GM03348 (cell line): ENCODE measurements at places on chromosomes 7 and 10.

GRCh38 chr10:85641479-85642009 is 725.1 kb downstream of the GRID1 start:
- no peak for DNase-seq

DNA sequence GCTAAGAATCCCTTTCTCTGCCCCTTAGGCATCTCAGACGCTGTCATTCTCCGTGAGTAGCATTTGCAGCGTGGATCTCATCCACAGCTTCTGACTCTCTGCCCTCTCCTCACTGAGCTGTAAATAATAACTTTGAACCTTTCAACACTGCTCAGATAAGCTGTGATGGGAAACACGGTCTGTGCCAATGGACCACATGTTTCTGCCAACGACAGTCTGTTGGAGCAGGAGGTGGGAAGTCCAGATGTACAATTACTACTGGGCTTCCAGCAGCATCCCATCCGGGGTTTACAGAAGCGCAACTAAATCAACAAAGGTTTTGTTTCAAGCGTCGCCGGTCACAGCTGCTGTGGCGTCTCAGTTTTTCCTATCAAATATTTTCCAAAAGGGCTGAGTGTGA is 1110.6 kb downstream of the TYW1 start:
- DNase-seq, result no peak

- DNase-seq, result no peak
Observed at GRCh38 chr10:36030516-36030915, 388.4 kb upstream of the FZD8 start.

DNA sequence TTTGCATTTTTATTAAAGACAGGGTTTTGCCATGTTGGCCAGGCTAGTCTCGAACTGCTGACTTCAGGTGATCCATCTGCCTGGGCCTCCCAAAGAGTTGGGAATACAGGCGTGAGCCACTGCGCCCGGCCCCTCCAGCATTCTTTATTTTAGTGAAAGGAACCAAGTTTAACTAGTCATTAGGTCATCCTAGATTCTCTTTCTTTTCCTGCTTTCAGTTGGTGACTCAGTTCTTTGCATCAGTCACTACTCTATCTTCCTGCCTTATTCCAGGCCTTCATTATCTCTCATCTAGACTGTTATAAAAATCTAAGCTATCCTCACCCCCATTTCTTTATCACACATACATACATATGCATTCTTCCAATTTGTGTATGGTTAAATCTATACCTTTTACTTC is 63.7 kb downstream of the PRSS58 start:
- DNase-seq, result no peak

GRCh38 chr10:49208996-49209395 is 20.8 kb upstream of the TMEM273 start:
- DNase-seq, result no peak

DNA sequence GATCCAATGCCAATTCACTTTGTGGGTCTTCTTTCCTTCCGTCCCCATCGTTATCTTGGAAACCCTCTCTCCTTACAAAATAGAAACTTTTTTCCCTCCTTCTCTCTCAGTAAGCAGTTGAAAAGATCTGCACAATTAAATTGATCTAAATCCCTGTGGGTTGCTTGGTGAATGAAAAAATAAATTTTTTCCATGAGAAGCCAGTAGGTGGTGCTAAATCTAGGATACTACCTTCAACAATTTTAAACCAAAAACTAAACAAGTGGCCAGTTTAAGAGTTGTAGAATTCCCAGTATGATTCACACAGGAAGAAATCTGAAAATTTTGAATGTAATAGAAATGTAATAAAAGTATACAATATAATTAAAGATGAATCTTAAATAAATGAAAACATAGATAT is 990.3 kb upstream of the ZNF722 start:
- DNase-seq, result no peak

- DNase-seq, result peak; percentile 77
Observed at GRCh38 chr7:37083311-37084096, 359.2 kb upstream of the AOAH start.

DNA sequence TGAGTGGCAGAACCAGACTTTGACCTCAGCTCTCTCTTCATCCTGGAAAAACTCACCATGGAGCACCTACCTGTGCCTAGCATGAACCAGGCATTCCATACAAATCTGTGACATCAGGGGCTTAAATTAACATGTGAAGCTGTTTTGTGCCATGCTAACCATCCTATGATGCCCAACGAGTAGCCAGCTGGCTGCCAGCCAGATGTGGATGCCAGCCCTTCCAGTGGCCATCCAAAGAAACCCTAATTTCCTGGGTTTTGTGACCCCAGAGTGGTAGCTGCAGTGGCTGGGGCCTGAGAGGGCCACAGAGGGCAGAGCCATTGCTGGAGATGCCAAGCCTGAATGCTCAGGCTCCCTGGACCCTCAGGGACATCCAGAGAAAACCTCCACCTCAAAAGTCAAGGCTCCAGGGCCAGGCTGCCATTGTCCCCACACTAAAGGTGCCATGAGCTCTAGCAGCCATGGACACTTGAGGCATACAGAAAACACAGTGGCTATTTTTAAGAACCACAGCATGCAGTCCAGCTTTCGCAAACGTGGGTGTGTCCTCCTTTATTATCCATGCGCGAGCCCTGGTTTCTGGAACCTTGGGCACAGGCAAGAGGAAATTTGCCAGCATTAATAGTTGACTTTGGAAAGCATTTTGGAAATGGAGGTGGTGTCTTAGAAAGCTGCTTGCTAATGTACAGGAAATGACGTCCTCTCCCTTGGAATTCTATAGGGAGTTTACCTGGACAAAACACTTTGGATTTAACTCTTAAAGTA is 6.0 kb downstream of the CPXM2 start:
- DNase-seq, result no peak

GRCh38 chr7:19920705-19921104 is 147.3 kb upstream of the TMEM196 start:
- DNase-seq, result no peak

DNA sequence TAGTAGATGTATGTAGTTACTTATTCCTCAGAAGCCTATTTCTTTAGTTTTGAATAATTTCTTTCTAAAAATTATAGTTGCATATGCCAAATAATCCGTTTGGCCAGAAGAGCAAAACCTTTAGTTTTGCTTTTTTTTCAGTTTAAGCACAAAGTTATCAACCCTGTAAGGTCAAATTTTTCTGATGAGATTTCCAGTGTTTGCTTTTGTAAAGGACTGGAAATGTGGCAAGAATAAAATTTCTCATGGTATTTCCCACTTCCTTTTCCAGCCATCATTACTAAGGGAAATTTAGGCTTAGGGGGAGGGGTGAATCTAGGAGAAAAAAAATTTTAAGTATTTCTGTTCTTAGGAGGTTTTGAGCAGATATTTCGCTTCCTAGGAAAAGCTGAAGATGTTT is 7.6 kb downstream of the CALD1 start:
- no peak for DNase-seq

- no peak for DNase-seq
Observed at GRCh38 chr7:4260867-4261600, 421.1 kb upstream of the FOXK1 start.

- DNase-seq, result no peak
Observed at GRCh38 chr7:135924302-135924701, 52.9 kb downstream of the MTPN start.

- no peak for DNase-seq
Observed at GRCh38 chr10:99389729-99390480, 40.5 kb downstream of the GOT1 start.

DNA sequence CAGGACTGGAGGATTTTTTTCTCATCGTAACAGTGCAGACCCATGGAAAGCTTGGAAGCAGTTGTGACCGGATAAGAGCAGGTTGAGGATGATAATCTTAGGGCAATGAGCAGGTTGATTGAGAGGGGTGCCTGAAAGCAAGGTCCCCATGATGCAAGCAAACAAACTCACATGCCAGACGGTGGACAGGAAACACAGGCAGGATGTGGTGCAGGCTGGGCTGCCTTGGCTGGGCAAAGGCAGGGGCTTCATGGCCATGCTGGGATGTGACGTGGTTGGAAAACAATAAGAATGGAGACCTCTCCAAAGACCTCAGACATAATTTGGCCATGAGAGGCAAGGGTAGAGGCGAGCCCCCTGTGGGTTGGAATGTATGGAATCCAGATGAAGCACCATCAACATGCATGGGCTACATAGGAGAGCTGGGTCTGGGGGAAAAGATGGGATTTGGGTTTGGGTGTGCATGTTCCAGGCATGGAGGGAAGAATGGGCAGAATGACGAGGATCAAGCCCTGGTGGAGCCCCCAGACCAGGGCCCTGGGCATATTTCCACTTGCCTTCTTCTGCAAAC is 58.3 kb downstream of the IKZF1 start:
- no peak for DNase-seq

DNA sequence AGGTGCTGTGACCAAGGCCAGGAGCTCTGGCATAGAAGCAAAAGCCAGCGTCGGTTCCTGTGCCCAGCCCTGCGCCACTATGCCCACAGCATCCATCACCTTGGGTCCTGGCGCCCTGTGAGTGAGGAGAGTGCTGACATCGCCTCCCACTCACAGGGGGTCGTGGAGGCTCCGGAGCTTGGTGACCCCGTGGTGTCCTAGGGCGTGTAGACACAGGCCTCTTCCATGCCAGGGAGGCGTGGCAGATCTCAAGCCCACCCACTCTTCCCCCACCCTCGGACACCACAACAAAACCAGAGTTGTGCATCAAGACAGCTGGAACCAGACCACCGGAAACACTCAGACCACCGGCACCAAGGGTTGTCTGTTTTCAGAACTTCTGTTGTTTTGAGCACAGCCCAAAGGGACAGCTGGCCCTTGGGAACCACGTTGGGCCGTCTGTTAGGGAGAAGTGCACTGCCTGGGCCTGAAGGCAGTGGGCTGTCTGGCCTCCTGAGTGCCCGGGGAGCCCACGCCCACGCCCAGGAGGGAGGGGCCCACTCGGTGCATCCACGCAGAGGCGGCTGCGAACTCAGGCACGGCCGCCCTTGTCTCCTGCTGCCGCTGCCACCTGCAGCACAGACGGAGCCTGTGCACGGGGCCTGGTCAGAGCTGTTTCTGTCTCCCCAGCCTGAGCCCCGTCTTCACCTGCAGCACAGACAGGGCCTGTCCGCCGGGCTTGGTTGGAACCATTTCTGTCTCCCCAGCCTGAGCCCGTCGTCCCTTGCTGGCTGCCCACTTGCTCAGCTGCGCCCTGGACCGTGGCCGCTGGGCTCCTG is 106.3 kb downstream of the INPP5A start:
- DNase-seq, result no peak

DNA sequence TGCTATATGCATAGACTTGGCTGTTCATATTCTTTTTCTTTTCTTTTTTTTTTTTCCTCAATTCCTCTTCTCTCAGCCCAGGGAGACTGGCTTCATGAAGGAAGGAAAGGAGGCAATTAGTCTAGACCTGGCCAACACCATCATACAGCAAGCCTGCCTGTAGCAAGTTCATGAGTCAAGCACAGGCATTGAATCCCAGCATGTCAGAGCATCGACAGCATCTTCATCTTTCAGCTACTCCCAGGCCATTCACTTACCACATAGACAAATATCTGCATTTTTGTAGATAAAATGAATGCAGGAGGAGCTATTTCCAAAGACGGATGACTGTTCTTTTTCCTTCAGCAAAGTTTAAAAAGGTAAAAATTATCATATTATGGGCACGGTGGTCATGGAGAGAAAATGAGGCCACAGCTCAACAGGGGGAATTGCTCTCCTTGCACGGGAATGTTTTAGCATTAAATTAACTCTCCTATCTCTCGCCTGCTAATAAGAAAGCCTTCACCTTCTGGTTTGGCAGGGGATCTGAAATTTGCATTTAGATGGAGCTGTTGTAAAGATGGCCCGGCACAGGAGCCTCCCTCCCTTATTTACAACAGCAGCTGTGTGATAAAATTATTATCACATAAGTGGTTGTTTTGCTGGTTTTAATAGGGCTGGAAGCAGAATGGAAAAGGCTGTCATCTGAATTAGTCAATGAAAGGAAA is 626.5 kb upstream of the AUTS2 start:
- no peak for DNase-seq

- DNase-seq, result no peak
Observed at GRCh38 chr10:69714572-69714971, 84.5 kb downstream of the FAM241B start.

- no peak for DNase-seq
Observed at GRCh38 chr7:30436518-30436917, 42.1 kb downstream of the NOD1 start.

DNA sequence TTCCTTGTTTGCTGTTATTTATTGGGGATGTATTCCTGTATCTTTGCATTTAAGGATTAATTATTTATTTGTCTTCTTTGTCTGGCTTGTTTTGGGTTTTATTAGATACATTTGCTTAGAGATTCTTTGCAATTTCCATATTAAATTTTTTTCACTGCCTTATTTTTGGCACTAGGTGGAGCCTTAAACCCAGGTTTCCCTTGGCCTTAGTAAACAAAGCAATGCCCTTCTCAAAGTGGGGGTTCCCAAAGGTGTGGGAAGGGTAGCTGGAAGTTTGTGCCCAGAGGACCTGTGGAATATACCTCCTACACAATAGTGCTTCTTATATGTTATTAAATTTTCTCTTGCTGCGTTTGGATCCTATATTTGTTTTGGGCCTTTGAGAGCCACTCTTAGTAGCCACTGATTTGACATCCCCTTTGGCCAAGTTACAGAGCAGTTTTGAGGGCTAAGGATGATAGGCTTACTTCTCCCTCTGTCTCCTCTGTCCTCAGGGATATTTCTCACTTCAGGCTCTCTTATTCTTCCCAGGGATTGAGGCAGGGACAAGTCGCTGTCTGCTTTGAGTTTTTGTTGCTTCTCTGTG is 162.3 kb downstream of the ITGB1 start:
- peak; percentile 43 for DNase-seq

DNA sequence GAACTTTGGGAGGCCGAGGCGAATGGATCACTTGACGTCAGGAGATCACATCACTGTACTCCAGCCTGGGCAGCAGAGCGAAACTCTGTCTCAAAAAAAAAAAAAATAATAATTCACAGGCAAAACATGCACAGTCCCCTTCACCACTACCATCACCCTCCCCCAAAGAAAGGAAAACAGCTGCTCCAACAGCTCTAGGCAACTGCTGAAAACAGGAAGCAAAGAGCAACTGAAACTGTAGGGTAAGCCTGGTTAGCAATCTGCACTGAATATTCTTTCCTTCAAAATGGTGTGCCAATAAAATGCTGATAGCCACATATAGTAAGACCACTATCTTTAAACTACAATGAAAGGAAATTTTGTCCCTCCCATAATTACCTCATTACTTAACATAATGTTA is 11.8 kb downstream of the NT5C2 start:
- DNase-seq, result no peak

DNA sequence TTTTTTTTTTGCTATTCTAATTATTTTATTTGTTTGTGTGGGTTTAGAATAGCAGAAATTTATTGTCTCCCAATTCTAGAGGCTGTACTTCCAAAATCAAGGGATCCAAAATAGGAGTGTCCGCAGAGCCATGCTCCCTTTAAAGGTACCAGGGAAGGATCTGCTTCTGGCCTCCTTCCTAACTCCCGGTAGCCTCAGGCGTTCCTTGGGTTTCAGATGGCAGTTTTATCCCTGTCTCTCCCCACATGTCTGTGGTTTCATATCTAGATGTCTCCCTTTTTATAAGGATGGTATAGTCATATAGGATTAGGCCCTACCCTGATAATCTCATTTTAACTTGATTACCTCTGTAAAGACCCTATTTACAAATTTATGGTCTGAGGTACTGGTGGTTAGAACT is 48.4 kb downstream of the BMPR1A start:
- no peak for DNase-seq

- DNase-seq, result no peak
Observed at GRCh38 chr7:66894463-66895080, 26.5 kb upstream of the TMEM248 start.

- no peak for DNase-seq
Observed at GRCh38 chr10:48231699-48232315, 42.7 kb downstream of the FRMPD2 start.
